ENCODE measurements at places on chromosomes 1 and 21. TPM values are rescaled to one million over a fixed set of nuclear protein-coding genes. Genes with fewer than 3 reads are reported as not detected.

The DEPDC1 gene
- 10.8 TPM for total RNA-seq

The NEK2 gene
- 3.1 TPM for total RNA-seq

GRCh38 chr1:152497273-152497672 lies 13.3 kb upstream of the LCE5A start:
- no peak for DNase-seq

DNA sequence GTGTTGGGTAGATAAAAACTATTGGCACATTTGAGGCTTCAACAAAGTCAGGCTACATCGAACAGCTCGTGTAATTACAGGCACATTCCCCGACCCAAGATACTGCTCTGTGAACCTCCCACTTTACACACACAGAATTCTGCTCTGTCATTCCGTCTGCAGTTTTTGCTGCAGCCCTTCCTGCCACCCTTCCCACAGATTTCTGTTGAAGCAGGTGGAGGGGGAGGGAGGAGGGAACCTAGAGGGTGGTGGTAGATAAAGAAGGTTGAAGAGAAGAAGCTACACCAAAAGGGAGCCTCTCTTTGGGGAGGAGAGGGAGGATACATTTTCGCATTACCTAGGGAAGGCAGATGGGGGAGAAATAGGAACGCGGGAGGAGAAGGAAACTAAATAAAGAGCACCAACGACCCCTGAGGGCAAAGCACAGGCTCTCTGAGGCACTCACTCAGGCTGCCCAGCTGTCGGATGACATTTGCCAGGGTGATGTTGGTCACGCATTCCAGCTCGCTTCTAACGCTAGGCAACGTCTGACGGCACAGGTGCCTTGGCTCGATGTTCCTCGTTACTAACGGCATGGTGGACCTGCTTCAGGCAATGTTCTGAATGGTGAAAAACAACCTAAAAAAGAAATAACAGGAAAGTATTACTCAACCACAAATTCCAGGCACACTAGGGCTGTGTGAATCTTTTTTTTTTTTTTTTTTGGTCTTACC lies 36.0 kb downstream of the GPR3 start:
- DNase-seq: peak; percentile 43

DNA sequence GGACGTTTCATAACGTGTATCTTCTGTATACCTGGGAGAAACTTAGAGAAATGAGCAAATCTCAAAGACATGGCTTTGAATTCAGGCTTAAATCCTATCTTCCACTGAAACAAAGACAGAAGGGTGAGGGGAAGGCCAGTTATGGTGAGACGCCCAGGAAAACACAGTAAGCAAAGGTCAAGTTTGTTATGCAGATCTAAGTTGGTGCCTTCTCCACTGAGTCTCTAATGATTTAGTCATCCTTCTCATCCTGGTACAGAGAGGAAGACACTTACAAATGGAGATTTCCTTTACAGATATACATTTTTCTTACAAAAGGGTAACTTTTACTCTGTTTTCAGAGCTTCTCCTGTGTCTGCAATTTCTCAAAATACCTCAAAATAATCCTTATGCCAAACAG lies 64.4 kb downstream of the MAP3K7CL start:
- no peak for DNase-seq

Data from umbilical cord (tissue), 2 donors.